MG63 (cell line): ENCODE measurements at places on chromosomes 5 and 9.

DNA sequence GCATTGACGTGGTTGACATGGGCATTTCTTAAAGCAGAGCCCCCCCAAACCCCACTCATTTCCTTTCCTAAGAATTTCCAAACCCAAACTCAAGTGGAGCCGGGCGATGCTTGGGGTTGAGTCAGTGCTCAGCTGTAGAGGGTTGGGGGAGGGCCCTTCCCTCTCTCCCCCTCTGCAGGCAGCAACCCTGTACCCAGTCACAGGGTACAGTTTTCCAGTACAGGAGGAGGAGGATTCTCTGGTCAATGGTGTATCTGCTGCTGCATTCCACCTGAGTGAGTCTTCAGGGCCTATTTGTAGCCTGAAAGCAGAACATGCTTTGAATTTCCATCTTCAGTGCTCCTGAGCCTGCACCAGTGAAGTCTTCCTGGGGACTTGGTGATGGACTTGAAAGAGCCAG lies 55.8 kb downstream of the ENTREP1 start:
- DNase-seq: no peak

- DNase-seq: no peak
Measured at GRCh38 chr5:42858031-42858643, 46.4 kb upstream of the SELENOP start.

DNA sequence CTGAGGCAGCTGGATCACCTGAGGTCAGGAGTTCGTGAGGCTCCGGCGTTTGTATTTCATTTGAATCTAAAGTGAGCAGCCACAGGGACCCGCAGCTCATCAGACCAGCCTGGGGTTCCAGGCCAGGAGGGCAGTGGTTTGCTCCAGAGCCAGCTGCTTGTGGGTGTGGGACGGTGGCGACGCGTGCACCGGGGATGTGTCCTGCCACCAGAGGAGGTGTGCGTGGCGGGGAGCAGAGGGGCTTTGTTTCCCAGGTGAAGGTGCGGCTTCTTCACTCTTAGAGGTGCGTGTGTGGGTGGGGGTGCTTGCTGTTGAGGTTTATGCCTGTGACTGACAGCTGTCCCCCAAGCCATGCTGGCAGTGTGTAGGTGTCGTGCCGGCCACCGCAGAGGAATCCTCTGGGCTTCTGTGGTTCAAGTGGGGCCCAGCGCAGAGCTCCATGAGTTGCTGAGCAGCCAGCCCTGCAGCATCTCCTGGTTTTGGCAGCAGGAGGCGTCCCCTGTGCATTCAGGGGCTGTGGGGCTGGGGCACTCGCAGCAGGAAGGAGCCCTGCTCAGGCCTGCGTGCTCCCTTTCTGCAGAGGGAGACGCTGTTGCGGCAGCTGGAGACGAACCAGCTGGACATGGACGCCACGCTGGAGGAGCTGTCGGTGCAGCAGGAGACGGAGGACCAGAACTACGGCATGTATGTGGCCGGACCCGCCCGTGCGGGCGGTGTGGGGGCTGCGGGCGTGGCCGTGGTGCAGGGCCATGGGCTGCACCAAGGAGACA lies 6.9 kb upstream of the AJM1 start:
- DNase-seq: no peak

GRCh38 chr5:156913719-156914370 lies 49.2 kb downstream of the TIMD4 start:
- no peak for DNase-seq
